Left cardiac atrium (tissue), 4 donors: ENCODE measurements at places on chromosomes 7 and 10. TPM values are rescaled to one million over a fixed set of nuclear protein-coding genes. Genes with fewer than 3 reads are reported as not detected.

Gene NRG3
- 0.21 TPM for total RNA-seq

Gene NUDT13
- total RNA-seq, result 2.7 TPM

Gene TUBAL3
- total RNA-seq, result 0.31 TPM

Gene MYH16
- total RNA-seq, result not detected

Gene CDK14
- 53.5 TPM for total RNA-seq

Gene DRGX
- total RNA-seq, result not detected

Gene PKD2L1
- 0.44 TPM for total RNA-seq

Gene VOPP1
- total RNA-seq, result 28.9 TPM

Gene GTF2I
- total RNA-seq, result 132 TPM

Gene AKR1C3
- 60.2 TPM for total RNA-seq

Gene SLC26A4
- 0.58 TPM for total RNA-seq

Gene MYL10
- total RNA-seq, result not detected

GRCh38 chr7:128366300-128366699 lies 4.8 kb upstream of the PRRT4 start:
- no peak for DNase-seq

DNA sequence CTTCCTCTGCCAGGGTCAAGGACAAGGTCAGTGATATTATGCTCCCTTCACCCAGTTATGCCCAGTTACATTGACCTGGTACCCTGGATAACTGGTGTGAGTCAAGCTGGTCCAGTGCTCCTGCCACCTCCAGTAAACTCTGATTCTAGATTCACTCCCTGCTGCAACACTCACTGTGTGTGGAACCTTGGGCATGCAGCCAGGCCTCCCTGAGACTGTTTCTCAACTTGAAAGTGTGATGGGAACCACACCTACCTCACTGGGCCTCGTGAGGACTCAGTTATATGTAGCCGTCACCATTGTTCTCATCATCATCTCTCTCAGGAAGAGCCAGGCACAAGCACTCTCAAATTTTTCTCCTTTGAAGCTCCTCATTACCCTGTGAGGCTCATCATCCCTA lies 935 bp upstream of the ZNF736 start:
- DNase-seq, result no peak

GRCh38 chr10:30151581-30152389 lies 92.4 kb upstream of the JCAD start:
- peak; percentile 74 for DNase-seq

DNA sequence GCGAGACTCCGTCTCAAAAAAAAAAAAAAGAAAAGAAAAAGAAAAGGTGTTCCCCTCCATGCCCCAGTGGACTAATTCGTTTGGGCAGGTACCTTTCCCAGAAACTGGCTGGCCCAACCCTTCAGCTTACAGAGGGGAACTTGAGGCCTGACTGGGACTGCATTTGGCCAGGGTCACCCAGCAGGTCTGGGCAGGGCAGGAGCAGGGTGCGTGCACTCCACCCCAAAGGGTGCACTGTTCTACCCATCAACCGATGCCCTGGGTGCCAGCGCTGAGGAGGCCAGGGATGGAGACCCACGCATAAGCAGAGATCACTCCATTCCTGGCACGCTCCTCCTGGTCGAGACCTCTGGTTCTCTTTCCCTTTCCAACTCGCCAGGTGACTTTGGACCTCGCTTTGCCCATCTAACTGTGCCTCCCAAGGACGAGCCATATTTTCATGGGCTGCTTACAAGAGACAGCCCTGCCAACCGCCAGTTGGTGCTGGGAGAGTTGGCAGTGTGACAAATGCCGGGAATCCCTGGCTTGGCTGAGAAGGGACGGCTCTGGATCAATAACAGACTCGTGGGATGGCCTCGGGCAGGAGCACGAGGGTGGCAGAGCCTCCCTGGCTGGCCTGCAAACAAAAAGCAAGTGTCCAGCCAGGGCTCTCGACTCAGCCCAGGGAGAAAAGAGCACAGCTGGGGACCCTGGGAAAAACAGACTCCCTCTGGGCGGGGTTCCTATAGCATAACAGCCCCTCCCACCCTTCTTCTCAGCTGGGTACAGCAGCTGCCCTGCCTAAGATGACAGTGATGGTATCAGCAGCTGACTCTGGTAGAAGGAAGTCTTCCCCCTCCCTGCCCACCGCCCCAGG lies 7.9 kb downstream of the HSPB1 start:
- no peak for DNase-seq

DNA sequence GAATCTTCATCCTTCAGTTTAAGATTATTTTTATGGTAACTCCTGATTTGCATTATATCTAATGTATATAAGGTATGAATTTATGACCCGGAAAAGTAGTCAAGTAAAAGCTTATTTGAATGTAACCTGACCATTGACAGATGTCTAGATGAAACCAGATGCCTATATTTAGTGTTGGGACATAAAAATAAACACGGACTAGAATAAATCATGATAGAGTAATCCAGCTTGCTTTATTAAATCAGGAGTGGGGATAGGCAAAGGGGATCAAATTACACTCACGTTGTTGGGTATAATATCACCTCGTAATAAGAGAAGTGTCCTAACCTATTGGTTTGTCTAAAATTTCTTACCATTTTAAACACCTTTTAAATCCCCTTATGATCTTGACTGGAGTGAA lies 244.6 kb downstream of the AGMO start:
- no peak for DNase-seq

DNA sequence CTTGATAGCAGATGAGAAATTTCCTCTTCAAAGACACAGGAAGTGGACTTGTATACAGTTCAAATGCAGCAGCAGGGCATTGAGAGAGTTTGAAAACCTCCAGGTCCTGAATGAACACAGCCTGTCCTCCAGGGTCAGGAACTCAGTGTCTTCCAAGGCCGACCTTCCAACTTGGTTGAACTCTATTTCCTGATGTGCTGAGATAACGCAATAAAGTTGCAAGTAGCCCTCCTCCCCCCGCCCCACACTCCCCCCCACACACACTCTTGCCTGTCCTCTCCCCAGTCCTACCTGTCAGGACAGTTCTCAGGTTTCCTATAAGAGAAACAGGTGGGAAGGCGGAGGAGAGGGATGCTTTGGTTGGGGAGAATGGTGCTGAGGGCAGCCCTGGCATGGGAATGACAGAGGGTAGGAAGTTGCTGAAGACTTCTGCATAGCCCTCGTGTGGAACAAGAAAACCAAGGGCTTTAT lies 90.0 kb downstream of the CCDC71L start:
- DNase-seq, result no peak

DNA sequence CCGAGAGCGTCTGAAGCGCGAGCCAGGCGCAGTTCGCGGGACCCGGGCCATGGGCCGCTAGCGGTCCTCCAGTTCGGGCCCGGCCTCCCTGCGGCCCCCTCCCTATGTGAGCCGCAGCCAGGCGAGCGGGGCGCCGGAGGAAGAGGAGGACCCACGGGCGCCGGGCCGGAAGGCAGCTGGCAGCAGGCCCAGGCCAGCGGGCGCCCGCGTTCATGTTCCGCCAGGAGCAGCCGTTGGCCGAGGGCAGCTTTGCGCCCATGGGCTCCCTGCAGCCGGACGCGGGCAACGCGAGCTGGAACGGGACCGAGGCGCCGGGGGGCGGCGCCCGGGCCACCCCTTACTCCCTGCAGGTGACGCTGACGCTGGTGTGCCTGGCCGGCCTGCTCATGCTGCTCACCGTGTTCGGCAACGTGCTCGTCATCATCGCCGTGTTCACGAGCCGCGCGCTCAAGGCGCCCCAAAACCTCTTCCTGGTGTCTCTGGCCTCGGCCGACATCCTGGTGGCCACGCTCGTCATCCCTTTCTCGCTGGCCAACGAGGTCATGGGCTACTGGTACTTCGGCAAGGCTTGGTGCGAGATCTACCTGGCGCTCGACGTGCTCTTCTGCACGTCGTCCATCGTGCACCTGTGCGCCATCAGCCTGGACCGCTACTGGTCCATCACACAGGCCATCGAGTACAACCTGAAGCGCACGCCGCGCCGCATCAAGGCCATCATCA lies 1.1 kb downstream of the ADRA2A start:
- peak; percentile 42 for DNase-seq

DNA sequence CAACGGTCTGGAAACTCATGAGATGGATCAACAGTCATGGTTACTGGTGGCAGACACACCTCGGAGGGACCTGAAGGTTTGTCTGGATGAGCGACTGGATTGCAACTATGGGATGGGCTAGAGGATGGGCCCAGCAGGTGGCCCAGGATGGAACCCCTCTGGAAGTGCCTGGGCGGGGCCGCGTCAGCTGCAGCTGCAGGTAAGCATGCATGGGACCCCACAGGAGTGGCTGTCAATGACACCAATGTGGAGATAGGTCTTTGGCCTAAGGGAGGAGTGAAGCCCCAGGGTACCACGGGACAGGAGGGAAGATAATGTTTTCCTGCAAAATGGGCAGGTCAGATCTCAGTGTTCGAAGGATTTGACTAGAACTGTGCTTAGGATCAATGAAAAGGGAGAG lies 103.4 kb downstream of the LANCL2 start:
- DNase-seq, result no peak

DNA sequence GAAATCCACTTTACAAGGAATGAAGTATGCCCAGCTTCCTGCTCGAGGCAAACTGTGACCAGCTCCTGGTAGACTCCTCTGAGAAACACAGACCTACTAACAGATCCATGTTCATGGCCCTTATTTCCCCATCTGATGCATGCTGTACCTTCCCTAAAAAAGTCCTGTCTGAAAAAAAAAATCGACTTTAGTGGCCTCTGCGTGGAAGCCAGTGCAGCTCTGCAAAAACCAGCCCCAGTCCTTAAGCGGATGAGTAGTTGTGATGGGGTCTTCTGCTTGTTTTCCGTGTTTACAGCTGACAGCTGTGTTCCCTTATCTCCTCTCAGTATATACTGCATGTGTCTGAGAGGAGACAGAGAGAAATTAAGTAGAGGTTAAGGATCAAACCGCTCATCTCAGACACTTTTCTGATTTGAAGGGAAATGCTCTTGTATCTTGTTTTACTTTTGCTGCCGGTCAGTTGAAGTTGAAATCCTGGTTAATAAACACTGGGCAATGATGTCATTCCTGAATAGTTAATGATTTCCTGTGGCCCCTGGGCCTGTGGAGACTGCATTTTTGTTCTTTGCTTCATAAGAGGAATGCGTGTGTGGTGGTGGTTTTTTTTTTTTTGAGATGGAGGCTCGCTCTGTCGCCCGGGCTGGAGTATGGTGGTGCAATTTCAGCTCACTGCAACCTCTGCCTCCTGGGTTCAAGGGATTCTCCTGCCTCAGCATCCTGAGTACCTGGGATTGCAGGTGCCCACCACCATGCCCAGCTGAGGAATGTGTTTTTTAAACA lies 67.6 kb downstream of the DOCK1 start:
- DNase-seq, result no peak

GRCh38 chr10:132407846-132408278 lies 10.9 kb downstream of the PWWP2B start:
- DNase-seq, result peak; percentile 44

- DNase-seq, result no peak
Observed at GRCh38 chr7:138881579-138882188, 83.7 kb upstream of the ATP6V0A4 start.

- no peak for DNase-seq
Observed at GRCh38 chr10:5968681-5969453, 8.5 kb downstream of the IL15RA start.

- DNase-seq, result no peak
Observed at GRCh38 chr7:25795824-25796235, 356.2 kb upstream of the NFE2L3 start.

- DNase-seq, result no peak
Observed at GRCh38 chr7:27994639-27995038, 186.0 kb downstream of the JAZF1 start.

DNA sequence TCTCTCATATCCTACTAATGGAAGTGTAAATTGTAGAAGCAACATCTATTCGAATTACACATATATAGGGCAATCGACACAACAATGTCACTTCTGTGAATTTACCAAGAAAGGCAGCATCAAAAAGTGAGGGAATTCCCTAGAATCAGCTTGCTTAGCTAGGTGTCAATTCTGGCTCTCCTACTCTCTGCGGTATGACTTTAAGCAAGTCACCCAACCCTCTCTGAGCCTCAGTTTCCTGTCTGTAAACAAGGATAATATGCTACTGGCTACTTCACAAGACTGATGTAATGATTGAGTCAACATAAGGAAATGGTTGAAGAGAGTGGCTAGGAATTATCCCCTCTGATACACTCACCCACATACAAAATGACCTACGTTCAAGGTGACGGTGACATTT lies 19.4 kb downstream of the CCDC6 start:
- no peak for DNase-seq

DNA sequence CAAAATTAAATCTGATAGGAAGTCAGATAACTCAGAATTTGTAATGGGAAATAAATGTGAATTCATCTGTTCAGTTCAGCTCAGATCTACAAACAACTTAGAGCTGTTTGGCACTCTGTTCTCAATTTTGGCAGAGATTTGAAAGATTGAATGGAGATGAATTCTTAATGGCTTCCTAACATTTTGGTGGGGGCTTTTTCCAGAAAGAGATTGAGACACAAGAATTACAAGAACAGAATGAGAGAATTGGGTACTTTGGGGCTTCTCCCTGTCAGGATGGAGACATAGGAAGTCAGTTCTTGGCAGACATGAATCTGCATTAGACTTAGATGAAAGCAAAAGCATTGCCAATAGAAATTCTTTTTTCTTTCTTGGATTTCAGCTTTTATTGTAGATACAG lies 39.0 kb upstream of the PTPRZ1 start:
- DNase-seq, result no peak

DNA sequence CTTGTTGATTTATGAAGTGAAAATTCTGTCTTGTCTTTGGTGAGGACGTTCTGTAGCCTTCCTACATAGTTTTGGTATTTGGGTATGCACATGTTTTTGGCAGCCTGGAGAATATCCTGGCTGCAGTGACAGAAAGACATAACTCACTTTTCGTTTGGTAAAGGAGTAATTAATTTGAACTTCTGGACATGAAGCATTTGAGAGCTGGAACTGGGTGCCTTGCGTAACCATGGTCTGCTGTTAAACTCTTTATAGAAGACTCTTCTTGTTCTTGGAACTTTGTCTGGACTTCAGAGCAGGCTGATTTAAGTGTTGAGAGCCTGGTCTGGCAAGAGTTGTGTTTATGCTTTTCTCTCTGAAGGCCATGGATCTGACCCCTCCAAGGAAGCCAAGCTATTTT lies 231.3 kb downstream of the LRMDA start:
- DNase-seq, result peak; percentile 48

DNA sequence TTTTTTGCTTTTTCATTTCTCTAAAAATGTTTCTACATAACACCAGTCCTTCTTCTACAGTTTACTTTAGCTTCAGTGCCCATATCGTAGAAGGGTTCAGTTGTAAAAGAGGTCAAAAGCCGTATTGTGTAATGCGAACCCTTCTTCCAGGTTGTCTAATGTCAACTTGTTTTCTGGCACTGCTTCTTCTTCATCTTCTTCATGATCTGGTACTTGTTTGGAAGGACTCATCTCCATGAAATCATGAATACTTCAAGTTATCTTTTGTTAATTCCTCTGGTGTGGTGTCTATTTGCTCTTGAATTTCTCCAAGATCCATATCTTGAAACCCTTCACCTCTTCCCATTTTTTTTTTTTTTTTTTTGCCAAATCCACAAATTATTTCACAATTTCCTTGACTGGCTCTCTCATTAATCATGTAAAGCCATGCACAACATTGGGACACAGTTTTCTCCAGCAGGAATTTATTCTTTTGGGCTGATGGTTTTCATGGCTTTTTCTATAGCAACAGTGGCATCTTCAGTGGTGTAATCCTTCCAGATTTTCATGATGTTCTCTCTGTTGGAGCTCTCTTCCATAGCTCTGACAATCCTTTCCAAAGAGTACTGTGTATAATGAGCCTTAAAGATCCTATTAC lies 85.1 kb downstream of the CPED1 start:
- no peak for DNase-seq
